Fibroblast of skin of left quadriceps (primary cell): ENCODE measurements at places on chromosomes 12 and 14.

- DNase-seq, result no peak
These were observed 604 bp upstream of the ARHGEF25 start for GRCh38 chr12:57610554-57611107.

- DNase-seq, result no peak
These were observed 200.3 kb upstream of the PLEKHG7 start for GRCh38 chr12:92502417-92503028.

DNA sequence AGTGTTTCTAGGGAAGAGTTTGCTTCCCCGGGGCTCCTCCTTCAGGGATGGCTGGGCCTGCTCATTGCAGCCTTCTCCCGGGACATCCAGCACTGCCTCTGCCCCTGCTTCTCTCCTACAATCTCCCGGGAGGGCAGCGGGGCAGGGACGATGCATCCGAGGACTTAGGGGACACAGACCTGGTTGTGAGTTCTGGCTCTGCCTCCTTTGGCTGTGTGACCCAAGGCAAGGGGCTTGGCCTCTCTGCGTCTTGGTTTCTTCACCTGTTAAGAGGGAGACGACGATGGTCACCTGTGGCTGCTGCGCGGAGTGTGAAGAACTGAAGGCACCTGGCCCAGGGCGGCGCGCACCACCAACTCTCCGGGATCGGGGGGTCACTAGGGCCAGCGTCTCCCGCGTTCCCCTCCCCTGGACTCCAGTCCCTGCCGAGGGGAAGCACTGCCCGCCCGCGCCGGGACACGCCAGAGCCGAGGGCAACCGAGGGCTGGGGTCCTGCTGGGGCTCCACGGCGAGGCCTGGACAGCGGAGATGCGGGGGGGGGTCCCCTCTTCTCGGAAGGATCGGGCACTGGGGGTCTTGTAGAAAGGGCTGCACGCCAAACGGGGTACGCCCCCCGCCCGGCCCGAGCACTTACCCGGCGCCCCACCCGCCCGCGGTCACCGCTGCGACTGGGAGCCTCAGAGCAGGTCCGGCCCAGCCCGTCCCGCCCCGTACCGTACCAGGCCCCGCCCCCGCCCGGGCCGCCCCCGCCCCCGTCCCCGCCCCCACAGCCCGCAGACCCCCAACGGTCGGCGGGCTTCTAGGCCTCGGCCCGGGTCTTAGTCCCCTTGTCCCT is at the start of gene HVCN1:
HVCN1 (minus strand) TSS at position 670 of the 835 bp plus-strand sequence. CDS start 5,870 bp downstream, outside the sequence.
- no peak for DNase-seq

DNA sequence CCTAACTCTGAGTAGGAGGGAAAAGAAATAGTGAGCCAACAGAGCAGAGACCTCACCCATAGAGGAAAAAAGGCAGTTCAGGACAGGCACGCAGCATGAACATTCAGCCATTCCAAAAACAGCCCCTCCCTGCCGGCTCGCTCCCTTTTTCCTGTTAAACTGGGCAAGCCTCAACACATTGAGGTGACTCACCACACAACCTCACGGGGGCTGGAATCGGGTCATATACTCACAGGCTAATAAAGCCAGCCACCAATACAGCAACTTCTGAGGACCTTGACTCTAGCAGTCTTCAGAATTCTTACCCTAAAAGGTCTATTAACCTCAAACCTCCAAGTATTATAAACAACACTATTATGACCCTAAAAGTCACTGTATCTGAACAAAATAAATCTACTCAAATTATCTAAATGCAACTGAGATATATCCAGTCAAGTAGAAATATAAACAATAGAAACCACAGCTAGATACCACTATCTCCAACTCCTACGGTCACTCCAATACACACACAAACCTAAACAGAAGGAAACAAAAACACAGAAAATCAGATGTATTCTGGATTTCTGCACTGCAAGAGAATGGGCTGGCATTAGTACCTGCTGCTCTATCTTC is 6.3 kb downstream of the YBX3 start:
- peak; percentile 56 for DNase-seq

- no peak for DNase-seq
These were observed 541 bp upstream of the RNU6-7 start for GRCh38 chr14:32201193-32201815.

DNA sequence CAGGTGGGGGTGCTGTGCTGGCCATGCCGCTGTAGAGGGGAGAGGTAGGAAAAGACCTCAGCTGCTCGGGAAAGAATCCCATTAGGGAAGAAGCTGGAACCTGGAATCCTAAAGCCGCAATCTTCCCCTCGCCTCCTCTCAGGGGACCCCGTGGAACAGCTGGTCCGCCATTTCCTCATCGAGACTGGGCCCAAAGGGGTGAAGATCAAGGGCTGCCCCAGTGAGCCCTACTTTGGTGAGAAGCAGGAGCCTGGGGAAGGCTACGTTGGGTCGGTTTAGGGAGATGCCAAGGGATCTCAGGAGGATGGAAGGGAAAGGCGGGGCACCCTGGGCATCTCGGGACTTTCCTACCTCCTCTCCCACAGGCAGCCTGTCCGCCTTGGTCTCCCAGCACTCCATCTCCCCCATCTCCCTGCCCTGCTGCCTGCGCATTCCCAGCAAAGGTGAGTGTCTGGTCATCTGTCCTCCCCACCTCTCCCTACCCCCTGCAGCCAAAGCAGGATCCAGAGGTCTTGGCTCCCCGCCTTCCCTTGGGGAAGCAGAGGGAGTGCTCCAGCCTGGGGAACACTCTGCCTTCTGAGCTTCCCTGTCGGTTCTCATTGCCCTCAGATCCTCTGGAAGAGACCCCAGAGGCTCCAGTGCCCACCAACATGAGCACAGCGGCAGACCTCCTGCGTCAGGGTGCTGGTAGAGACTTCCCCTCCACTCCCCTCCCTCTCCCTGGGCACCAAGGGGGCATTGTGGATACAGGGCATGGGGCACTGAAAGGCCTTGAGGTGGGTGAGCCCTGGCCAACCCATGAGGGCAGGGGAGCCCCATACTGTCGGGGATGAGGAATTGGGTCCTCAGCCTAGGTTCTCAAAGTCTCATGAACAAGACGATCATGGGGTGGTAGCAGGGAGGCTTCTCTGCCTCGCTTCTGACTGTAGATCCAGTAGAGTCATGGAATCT is 12.4 kb downstream of the TNS2 start:
- DNase-seq, result no peak

DNA sequence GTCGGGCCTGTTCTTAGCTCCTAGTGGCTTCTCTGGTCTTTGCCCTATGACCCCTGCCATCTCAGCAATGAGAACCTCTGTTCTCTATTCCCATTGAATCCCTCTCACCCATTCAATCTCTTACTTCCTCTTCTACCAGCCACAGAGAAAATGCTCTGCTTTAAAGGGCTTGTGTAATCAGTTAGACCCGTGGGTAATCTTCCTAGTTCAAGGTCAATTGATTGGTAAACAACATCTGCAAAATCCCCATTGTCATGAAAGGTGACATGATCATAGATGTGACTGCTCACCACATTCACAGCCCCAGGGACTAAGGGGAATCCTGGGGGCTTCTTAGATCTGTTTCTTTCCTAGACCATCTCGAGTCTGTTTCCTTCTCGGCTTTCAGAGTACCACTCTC is 7.2 kb upstream of the CCDC197 start:
- DNase-seq, result no peak

GRCh38 chr14:101833045-101833444 is 71.5 kb downstream of the PPP2R5C start:
- DNase-seq, result no peak

DNA sequence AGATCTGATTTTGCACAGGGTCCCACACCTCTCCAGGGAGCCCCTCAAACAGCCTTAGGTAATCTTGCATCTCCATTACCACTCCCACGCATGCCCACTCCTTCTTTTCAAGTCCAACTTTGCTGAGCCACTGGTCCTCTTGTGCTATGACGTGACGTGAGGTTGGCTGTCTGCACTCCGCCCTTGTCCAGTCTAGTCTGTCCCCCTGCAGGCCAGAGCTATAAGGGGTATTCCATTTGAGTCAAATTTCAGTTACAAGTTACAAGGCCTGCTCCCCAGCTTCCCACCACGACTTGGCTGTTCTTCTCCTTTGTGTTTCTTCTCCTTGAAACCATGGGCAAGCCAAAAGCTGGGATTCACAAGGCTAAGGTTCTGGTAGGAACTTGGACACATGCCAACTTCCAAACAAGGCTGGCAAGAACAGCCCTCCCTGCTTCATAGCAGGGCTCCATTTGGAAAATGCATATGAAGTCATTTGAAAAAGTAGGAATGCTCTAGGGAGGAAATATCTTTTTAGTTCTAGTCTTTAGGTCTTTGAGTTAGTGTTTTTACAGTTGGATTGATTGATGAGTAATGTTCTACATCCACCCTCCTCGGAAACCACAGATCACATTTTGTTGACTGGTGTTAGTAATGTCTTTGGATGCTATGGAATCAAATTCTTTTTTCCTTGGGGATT is 49.1 kb downstream of the KCNA1 start:
- DNase-seq, result peak; percentile 50

- no peak for DNase-seq
These were observed 17.1 kb upstream of the MDM2 start for GRCh38 chr12:68790952-68791234.

DNA sequence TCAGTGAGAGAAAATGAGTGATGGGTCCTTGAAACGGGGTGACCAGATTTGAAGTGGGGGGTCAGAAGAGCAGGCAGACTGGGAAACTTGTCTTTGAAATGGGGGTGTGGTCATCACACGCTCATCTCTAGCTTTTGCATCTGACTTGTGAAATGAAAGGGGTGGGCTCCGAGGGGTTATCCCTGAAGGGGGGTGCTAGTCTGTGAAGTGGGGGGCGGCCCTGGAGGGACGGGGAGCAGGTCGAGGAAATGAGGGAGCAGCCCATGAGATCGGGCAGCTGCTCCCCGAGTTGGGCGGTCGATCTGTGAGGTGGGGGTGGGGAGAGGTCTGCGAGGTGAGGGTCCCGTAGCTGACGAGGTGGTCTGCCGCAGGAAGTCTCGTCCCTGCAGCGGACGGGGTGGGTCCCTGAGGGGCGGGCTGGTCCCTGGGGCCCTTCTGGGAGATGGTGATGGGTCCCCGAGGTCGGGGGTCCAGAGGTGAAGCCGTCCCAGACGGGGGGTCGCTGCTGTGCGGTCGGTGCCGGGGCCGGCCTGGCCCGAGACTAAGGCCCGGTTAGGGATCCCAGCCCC is 542 bp downstream of the PXN start:
- no peak for DNase-seq

- DNase-seq, result peak; percentile 18
These were observed 2.5 kb downstream of the FUT8 start for GRCh38 chr14:65414961-65415589.

GRCh38 chr14:61581955-61582615 is 113.2 kb upstream of the HIF1A start:
- DNase-seq, result no peak

DNA sequence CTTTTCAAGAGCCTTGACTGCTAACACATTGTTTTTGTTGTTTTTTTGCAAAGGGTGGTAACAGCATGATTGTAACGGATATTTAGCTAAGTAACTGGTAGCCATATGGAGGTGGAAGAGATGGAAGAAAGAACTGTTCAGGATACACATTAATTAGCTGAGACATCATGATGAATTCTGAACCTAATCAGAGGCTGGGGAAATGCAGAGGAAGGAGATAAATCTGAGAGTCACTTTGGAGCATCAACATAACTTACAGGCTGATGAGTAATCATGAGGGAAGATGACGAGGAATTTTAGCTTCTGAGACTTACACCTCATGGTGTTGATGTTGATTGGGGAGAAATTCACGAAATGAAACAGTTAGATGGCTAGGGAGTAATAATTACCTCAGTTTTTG is 62.3 kb downstream of the NIN start:
- peak; percentile 56 for DNase-seq

DNA sequence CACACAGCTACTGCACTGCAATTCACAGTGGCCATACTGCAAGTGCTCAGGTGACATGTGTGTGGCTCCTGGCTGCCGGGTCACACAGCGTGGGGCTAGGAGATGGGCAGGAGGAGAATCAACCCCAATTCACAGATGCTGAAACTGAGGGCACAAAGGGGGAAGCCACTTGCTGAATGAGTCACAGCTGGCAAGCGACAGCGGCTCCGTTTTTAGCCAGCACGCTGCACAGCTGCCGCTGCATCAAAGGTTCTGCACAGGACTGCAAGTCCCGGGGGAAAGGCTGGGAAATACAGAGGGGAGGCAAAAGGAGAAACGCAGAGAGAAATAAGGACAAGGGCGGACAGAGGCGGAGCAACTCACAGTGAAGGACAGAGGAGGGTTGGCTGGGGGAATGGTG is 57.9 kb downstream of the KDM2B start:
- DNase-seq, result no peak

DNA sequence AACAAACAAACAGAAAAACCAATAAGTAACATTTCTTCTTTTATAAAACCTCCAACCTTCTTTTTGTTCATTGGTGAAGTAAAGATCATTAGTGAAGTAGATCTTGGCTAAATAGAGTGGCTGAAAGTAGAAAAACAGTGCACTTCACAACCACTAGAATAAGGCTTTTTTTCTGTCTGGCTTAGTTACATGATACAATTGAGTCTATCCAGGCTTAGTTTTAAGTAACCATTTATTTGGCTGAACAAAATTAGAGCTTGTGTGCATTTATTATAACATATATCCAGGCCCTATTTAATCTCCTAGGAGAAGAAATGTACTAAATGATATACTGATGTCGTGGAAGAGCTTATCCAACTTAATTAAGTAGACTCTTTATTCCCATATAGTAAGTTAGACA is 65.8 kb upstream of the STK38L start:
- no peak for DNase-seq

DNA sequence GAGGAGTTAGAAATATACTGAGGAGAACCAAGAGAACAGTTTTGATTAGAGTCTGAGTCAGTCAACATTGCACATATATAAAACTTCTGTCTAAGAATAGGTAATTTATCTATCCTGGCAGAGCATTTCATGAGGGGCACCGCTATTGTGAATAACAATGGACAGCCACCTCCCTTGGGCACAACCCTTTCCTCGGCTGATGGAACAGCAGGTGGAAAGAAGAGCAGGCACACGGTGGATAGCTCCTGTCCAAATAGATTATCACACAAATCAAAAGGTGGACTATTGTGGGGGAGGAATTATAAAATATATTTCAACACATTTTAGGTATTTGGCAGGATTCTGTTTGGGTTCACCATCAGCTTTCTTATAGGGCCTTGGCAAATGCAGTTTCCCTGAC is 84.0 kb upstream of the PTPRB start:
- no peak for DNase-seq

GRCh38 chr14:76768671-76769500 is 7.6 kb downstream of the VASH1 start:
- DNase-seq, result no peak

GRCh38 chr12:16282978-16283377 is 5.5 kb upstream of the SLC15A5 start:
- no peak for DNase-seq

DNA sequence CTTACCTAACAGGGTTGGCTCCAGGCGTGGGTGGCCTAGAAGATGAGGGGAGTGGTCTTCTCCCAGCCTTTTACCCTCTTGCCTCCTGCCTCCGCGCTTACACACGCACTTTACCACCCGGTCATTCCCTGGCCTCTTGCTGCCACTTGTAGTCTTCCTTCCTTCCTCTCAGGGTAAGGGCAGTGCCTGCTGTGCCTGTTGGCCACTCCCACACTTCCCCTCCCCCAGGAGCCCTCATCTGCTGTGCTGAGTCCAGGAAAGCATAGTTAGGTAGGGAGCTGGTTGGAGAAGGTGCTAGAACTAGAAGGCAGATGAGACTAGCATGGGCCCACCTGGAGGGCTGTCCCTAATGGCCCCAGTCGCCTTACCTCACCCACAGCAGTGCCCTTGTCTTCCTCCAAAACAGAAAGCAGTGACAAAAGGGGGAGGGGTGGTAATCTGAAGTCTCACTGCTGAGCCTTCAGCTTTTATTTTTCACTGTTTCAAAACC is 54.3 kb upstream of the SRSF5 start:
- no peak for DNase-seq

GRCh38 chr12:105455261-105455660 is 124.8 kb downstream of the C12orf75 start:
- DNase-seq, result no peak

- peak; percentile 41 for DNase-seq
These were observed 597 bp downstream of the GLT8D2 start for GRCh38 chr12:104049278-104049902.
